ENCODE measurements at places on chromosomes 1 and 21.

DNA sequence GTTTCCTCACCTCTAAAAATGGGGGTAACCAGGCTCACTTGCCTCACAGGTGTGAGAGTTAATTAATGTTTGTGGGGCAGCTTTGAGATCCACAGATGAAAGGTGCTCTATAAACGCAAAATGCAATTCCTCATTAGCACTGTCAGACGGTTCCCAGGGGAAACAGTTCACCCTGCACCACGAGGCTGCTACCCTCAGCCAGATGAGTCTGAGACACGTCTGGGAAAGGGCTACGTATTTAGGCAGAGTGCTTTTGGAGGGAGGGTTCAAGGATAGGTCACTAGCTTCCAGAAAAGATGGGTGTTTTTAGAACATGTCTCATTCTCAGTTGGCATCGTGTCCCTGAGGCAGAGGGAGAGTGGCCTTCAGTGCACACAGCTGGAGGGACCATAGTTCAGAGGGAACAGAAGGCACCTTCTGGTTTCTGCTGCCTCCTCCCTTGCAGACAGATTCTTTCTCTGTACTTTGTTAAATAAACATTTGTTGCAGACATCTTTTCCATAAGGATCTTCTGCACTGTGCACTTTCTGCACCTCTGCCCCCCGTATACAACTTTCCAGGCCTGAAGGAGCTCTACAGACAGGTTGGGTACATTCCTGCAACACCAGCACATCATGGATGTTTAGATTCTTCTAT is 139.9 kb downstream of the CLIC6 start:
- DNase-seq = no peak

GRCh38 chr1:115877511-115877910 is 36.6 kb upstream of the NHLH2 start:
- no peak for DNase-seq

GRCh38 chr1:225655509-225656258 is 2.8 kb upstream of the ENAH start:
- DNase-seq = peak; percentile 87

DNA sequence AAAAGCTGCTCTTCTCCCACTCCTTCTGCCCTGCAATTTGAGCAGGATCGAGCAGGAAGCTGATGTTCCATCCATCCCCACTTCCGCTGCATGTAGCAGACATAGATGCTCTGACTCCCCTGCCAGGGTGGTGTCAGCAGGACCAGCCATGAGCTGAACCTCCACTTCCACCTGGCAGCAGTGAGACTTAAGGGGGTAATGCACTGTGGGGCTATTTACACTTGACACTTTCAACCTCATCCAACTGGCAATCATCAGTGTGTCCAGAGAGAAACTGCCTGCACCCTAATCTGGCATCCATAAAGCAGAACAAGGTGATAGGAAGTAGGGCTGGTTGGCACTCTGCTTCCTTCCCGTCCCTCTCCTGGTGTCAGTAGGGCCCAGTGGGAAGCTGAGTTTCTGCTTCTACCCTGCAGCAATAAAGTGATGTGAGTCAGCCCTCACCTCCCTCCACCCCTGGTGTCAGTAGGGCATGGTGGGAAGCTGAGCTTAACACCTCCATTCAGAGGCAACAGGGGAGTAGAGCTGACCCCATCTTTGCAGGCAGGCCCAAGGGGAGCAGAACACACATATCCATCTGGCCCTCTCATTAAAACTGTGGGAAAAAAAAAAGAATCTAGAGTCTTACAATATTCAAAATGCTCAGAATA is 272.3 kb downstream of the PTPRU start:
- no peak for DNase-seq

DNA sequence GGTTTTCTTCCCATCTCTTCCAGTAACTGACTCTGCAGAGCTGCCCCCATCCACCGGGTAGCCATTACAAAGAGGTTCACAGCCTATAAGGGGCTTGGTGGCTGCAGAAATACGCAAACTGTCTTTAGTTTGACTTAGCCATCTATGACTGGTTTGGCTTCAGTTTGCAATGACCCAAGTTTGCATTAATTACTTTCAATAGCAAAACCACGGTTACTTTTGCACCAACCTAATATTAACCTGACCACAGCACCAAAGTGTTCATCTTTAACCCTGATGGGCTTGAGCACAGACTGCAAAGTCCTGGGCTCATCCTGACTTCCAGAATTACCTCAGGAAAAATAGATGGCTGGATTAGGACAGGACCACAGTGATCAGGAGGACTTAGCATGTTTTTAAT is 2.2 kb upstream of the HAO2 start:
- no peak for DNase-seq

DNA sequence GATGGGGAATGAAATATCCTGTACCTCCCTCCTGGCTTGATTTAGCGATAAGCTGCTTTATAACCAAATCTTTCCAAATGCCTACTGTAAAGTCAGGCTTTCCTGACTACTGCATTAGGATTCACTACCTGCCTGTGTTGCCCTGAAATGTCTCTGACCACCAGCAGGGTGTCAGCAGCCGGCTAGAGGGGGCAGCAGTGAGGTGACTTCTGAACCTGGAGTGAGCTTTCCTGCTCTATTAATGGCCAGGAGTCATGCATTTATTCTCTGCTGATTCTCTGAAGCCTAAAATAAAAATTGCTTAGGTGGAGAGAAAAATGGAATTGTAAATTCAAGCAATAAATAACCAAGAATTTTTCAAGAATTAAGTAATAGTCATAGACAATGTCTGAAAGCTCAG is 2.5 kb downstream of the BACE2 start:
- no peak for DNase-seq

- no peak for DNase-seq
These were observed 119.0 kb upstream of the USP24 start for GRCh38 chr1:55334160-55334559.

- DNase-seq = no peak
These were observed 23.7 kb downstream of the IRF2BP2 start for GRCh38 chr1:234586304-234586703.

DNA sequence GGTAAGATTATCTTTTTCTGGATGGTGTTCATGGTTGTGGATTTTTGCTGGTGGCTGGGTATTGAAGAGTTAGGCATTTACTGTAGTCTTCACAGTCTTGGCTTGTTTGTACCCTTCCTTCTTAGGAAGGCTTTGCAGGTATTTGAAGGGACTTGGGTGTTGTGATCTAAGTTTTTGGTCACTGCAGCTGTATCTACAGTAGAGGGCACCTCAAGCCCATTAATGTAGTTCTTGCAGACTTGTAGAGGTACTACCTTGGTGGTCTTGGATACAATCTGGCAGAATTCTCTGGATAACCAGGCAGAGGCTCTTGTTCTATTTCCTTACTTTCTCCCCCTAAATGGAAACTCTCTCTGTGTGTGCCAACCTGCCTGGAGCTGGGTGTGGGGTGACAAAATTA is 155.8 kb upstream of the BRINP3 start:
- no peak for DNase-seq

DNA sequence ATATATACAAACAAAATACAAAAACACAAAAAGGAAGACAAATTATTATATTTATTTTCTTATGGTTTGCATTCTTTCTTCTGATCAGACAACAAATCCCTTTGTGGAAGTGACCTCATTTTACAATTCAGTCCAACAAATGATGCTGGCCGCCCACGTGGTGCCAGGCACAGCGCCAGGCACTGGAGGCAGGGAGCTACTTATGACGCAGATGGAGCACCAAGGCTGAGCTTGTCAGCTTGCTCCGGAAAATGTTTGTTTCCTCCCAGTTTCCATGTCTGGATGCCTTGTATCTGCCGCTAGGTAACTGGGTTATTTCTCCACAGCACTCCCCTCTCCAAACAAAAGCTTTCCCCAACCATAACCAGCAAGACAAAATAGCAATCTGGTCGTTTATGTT is 30.7 kb upstream of the CD34 start:
- DNase-seq = peak; percentile 88

DNA sequence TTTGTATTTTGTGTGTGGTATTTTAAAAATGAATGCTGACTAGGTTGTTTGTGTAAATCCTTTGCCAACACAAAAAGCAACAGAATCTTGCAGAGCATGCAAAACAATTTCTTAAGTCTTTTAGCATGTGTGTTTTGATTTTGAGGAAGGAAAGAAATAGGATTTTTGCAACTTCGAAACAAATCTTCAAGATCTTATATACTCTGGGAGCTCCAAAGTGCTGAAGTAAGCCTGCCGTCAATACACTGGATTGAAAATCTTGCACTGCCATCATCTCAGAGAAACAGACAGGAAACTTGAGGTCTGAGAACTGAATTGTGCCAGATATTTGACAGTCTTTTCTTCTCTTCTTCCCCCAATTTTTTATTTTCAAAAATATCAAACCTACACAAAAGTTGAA is 29.3 kb upstream of the DISP1 start:
- DNase-seq = no peak

- no peak for DNase-seq
These were observed 14.7 kb upstream of the SLC19A1 start for GRCh38 chr21:45556645-45557615.

DNA sequence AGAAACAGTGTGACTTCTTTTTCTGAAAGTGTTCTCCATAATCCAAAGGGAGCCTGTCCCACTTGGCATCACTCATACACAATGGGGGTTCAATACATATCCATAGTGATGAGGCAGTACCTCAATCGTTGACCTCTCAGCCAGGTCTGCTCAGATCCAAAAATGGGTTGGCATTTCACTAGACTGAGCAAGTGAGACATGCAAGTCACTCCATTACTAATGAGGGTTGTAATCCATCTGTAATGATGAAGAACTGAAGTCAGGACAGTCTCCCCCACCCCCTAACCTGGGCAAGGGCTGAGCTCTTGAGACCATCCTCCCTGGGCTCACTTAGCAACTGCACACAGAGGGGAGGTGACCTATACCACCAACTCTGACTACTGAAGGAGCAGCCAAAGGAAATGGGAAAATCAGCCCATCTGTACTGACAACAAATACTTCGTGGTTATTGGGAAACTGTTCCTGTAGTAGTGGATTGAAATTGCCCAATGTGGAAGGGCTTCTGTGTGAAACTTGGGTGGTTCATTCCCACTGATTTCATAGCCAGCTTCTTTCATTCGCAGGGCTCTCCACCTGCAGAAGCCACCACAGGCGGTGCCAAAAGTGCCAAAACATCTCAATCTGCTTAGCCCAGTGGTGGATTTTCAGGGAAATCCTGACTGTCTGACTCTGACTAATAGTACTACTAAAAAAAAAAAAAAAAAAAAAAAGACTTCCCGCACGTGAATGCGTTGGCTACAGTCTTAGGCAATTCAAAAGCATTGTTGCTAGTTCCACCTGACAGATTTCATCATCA is 5.0 kb downstream of the NGF start:
- no peak for DNase-seq

- peak; percentile 15 for DNase-seq
These were observed 101.5 kb upstream of the TLR5 start for GRCh38 chr1:223244366-223245103.

- DNase-seq = peak; percentile 68
These were observed 97.3 kb downstream of the PLA2G4A start for GRCh38 chr1:186925881-186926669.

- no peak for DNase-seq
These were observed 98.4 kb downstream of the PDE9A start for GRCh38 chr21:42751866-42752265.

DNA sequence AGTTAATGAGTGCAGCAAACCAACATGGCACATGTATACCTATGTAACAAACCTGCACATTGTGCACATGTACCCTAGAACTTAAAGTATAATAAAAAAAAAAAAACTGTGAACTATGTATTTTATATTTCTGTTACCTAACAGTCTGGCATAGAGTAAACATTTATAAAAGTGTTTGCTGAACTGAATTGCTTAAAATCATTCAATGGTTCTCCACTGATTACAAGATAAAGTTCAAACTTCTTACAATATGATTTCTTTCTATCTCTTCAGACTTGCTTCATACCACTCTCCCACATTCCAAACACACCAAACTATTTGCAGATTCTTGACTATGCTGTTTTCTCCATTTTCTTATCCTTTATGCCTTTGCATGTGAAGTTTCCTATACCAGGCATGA is 89.9 kb downstream of the UROD start:
- DNase-seq = no peak
